ENCODE measurements at places on chromosomes 12 and 14. TPM values are rescaled to one million over a fixed set of nuclear protein-coding genes. Genes with fewer than 3 reads are reported as not detected.

GRCh38 chr12:121144416-121144914 is 11.8 kb downstream of the P2RX7 start:
- no peak for DNase-seq

DNA sequence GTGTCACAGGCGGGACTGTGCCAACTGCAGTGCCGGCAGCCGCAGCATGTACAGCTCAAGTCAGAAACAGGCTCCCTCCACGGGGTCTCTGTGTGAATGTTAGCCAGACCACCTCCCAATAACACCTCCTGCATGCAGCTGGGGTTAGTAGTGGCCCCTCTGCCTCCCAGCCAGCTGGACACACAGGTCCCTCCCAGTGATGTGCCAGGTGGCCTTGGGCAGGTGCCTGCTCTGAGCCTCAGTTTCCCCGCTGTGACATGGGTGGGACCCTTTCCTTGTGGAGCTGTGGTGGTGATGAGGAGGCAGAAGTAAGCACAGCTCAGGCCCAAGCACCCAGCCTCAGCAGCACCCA is 139.9 kb downstream of the ADGRD1 start:
- DNase-seq = no peak

GRCh38 chr14:37508503-37508902 is 86.5 kb downstream of the FOXA1 start:
- DNase-seq = no peak

DNA sequence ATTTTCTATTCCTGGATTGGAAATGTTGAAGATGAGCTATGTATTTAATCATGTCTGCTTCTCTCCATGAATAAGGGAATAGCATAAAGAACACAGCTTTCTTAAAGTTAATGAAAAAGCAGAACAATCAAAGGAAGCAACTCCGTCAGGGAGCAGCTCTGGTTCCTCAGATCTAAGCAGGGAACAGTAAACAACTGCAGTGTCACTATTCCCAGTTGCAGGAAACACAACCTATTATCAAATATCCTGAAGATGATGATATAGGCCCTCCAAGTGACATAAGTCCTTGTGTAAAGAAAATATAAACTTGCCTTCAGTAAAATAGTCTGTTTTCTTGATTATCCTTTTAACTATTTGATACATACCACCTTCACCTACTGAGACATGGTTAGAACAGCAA is 228.1 kb downstream of the KCNC2 start:
- DNase-seq = no peak

DNA sequence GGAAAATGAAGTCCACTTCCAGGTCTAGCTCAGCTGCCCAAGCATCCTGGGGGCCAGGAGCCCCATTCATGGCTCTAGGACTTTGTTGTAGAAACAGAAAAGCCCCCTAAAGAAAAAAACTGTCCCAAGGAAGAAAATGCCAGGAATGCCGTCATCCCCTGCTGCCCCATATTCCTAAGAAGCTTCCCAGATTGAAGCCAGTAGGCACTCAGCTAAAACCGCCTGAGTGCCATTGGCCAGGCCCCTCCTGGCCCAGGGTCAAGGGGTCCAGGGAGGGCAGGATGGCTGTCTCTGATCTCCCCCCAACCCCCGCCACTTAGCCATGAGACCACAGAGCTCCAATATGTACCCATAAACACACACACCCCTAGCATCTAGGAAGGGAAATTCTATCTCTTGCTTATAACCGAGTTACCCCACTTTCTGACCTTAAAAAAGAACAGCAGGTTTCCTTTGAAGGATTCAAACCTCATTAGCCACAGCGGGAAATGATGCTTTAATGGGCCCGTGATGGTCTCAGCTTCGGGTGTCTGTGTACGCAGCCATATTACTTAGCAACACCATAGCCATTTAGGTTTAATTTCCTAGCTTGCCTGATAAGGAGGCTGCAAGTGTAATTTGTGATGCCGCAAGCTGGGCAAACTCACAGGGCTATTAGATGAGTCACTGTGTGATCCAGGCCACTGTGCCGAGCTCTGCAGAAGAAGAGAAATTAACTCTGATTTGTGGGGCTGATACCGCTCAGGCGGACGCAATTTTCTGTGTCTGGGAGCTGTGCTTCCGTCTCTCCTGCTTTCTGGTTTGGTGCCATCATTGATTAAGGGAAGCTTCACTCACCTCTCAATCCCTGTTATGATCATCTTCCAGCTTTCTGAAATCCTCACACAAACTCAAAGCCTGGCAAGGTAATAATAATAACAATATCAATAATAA is 84.2 kb downstream of the GCH1 start:
- DNase-seq = no peak

DNA sequence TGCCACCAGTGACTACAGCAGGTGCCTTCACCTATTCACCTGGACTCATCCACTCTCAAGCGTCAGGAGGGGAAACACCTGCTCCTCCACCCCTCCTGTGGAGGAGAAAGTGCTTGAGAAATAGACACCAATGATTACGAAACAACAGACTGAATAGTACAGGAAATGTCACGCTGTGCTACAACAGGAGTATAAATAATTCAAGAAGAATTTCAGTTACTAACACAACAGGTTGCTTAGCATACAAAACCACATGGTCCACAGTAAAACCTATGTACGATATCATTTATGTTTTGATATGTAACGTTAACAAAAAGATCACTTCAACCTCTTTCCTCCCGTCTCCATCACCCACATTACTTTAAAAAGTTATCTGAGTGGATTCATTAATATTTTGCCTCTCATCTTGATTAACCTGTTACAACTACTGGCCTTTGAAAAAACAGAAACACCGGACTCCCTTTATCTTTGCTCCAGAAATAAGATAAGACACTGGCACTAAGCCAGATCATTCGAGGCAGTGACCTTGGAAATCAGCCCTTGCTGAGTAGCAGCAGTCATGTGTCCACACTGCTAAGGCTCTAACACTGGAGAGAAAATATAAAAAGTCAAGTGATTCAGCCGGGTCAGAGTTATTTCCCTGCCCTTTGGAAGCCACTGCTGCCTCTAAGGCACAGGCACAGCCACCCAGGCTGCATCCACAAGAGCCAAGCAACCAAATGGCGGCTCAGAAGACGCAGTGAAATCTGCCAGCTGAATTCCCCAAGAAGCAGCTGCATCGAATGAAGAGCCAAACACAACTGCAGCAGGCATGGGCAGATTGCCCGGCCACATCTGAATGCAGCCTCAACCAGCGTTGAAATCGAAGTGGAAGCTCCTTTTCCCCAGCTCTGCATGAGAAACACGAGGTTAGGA is 40.9 kb downstream of the NT5DC3 start:
- DNase-seq = peak; percentile 67

Gene TSPAN31
- total RNA-seq = 59.6 TPM

Gene TMEM229B
- 2.9 TPM for total RNA-seq

Gene COX14
- 181 TPM for total RNA-seq

Gene LHX5
- total RNA-seq = not detected

Gene ALKBH1
- total RNA-seq = 7.8 TPM
